ENCODE measurements at places on chromosomes 5 and 9. TPM values are rescaled to one million over a fixed set of nuclear protein-coding genes. Genes with fewer than 3 reads are reported as not detected.
A peak's percentile ranks its signal among the peaks of the same experiment; 100 is the strongest.

DNA sequence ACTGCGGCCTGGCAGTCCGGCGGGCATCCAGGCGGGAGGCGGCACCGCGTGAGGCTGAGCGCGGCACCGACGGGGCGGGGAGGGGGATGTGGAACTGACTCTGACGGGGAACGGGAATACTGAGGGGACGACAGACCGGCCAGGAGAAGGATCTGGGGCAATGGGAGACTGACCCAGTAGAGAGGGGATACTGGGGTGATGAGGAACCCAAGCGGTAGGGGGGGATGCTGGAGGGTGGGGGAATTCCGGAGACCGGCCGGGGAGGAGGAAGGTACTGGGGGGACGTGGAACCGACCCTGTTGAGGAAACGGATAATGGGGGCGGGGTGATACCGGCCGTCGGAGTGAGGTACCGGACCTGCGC is 423 bp downstream of the IPPK start:
- peak; percentile 58 for DNase-seq

CD274 gene
- not detected for polyA plus RNA-seq

DNA sequence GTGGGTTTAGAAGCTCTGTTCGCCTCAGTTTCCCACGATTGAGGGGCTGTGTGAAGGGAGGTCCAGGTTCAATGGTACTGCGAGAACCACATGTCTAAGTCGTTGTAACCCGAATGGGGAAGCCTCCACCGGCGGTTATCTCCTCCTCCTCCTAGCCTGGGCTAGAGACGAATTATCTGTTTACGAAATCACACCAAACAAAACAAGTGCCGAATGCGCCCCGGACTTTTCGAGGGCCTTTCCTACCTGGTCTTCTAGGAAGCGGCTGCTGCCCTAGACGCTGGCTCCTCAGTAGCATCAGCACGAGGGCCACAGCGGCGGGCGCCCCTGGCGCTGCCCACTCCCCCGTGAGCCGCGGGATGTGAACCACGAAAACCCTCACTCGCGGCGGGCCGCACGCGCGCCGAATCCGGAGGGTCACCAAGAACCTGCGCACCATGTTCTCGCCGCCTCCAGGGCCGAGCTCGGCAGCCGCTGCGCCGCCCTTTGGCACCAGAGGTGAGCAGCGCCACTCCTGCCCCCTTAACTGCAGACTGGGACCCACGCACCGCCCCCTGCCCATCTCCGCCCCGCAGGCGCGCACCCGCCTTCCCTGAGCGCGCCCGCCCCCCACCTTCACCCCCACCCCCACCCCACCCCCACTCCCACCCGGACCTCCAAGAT is at the start of gene CDKN2A:
CDKN2A (minus strand) TSS at position 500 of the 663 bp plus-strand sequence.
- DNase-seq, result no peak

GRCh38 chr5:55657443-55657842 is 54.7 kb downstream of the SLC38A9 start:
- DNase-seq, result no peak

- DNase-seq, result no peak
Observed at GRCh38 chr5:159667286-159667685, 249.0 kb upstream of the ADRA1B start.

GRCh38 chr5:151092762-151093161 is 11.9 kb upstream of the TNIP1 start:
- no peak for DNase-seq

DNA sequence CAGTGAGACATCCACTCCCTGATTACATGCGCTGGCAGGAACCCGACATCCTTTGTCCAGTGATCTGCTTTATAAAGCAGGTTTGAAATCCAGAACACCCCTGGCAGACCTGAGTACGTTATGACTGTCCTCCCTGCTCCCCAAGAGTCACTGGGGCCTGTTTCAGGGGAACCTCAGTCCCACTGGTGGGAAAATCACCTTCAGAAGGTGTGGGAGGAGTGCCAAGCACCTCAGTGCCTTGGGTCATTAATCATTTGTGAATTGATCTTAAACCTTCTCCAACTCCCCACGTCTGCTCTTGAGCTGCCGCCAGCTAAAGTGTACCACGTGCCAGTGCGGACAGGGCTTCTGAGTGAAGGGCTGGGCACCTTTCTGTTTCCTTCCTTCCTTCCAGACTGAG is 16.2 kb downstream of the SLC6A3 start:
- no peak for DNase-seq

DNA sequence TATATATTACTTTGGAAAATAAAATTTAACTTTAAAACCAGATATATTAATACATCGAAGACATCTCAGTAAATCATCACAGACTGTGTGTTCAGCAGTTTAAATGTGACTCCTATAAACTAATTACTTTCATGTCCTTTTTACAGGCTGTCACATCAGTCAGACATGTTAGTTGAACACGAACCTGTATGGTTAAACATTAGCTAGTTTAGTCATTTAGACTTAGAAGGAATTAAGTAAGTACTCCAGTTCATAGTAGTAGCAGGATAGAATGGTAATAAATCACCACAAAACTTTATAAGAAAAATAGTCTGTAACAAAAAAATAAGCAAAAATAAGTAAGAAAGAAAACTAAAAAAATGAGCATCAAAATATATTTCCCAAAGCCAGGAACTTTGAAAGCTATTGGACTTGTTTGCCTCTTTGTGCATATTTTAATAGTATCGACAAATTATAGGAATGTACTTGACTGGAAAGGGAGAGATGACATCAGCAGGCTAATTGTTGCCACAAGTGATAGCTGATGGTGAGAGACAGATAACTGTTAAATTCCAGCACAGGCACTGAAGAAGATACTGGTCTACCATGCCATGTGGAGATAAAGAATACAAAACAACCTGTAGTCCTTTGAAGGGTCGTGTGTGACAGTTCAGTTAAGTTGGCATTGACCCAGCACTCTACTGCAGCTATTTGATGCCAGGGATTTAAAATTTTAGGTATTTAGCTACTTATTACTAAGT is 83.9 kb downstream of the RIC1 start:
- DNase-seq, result no peak

- no peak for DNase-seq
Observed at GRCh38 chr9:32426278-32426939, 42.0 kb downstream of the ACO1 start.

GRCh38 chr5:63233361-63233760 is 654.7 kb downstream of the LRRC70 start:
- no peak for DNase-seq

GRCh38 chr5:9956725-9957124 is 293.0 kb downstream of the ATPSCKMT start:
- DNase-seq, result no peak

SLC34A1 gene
- not detected for polyA plus RNA-seq

GRCh38 chr9:20320921-20321320 is 301.4 kb downstream of the MLLT3 start:
- no peak for DNase-seq

CLIC3 gene
- polyA plus RNA-seq, result not detected

ELAVL2 gene
- polyA plus RNA-seq, result not detected

IL7R gene
- not detected for polyA plus RNA-seq

- DNase-seq, result no peak
Observed at GRCh38 chr5:175037820-175038219, 313.4 kb downstream of the MSX2 start.

CHD1 gene
- polyA plus RNA-seq, result 45.3 TPM

DNA sequence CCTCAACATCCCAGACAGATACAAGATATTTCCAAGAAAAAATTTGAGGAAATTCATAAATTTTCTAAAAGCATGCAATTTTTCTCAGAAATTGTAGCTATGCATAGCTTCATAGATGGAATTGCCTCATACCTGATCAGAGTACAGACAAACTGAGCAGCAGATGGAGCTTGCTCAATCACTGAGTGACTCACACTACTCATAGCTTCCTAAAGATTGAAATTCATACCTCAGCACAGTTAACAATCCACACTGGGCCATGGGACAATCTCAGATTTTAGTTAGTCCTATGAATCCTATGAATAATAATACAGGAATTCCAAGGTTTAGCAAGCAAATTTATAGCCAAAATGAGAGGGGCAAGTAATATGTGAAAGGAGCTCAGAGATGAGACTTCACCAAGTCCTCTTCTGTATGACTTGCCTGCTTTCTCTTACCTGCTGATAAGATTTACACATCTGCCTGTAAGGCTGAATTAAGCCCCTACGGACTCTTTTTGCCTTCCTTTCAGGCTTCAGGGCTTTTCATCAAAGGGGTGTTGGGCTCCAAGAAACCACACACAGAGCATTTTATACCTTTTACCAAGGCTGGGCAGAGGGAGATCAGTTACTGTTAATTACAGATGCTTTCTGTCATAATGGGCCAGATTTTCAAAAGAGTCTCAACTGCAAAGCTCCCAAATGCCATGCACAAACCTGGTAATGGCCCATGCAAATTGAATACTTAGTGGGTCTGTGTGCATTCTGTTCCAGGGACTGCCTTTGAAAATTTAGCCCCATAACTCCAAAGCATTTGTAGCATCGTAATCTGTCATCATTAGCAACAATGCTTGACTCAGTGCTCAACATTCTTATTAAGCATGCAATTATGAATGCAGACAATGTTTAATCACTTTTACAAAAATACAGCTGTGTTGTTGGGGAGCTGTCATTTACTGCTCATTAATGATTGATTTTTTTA is 439.3 kb downstream of the DTWD2 start:
- no peak for DNase-seq

PCDHAC2 gene
- polyA plus RNA-seq, result not detected

- no peak for DNase-seq
Observed at GRCh38 chr5:180212363-180213255, 3.6 kb upstream of the RASGEF1C start.

KIAA1958 gene
- 5.9 TPM for polyA plus RNA-seq

GRCh38 chr9:88593537-88594185 is 58.7 kb downstream of the NXNL2 start:
- peak; percentile 35 for DNase-seq

DNA sequence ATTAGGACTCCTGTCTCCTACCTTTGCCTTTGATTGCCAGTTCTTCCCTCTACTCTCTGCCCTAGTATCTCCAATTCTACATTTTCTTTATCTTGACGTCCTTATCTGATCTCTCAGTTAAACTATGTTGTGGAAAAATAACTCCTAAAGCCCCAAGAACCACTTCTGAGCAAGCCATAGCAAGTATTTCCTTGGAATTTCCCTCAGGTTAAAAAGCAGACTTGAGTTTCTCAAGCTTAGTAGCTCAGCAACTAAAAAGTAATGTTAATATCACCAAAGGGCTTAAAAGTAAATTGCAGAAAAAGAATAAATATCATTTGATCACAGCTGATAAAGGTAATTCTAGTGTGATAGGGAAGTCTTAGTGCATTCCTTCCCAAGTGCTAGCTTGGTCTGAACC is 13.2 kb upstream of the HSPB3 start:
- DNase-seq, result no peak

GRCh38 chr5:132184588-132184987 is 43.1 kb downstream of the P4HA2 start:
- DNase-seq, result peak; percentile 71

DNA sequence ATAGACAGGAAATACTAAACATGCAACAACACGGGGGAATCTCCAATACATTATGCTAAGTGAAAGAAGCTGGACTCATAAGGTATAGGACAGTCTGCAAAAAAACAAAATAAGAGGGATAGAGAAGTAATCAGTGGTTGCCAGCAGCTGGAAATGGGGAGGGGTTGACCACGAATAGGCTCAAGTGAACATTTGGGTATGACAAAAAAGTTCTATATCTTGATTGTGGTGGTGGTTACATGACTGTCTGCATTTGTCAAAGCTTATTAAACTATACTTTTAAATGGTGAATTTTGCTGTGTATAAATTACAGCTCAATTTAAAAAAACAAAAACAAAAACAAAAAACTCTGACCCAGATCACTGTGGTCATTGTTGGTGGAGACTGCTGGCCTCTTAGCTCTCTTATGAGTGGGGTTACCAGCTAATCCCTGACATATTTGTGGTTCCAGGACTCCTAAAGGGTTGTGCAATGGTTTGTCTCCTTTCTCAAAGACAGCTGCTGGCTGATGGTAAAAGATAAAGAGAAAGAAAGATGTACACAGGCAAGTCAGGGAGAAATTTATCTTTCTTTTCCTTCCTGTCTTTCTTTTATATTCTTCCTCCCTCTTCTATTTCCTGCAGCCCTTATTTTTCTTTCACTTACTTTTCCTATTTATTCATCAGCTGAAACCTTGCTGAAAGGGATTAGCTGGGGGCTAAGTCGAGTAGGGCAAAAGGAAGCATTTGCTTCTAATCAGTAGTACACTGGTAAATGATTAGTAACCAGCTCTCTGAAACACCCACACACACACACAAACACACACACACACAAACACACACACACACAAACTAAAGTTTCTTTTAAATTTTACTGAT is 42.6 kb upstream of the APC start:
- DNase-seq, result peak; percentile 29

LCN15 gene
- 0.13 TPM for polyA plus RNA-seq

KIF4B gene
- not detected for polyA plus RNA-seq

- no peak for DNase-seq
Observed at GRCh38 chr9:120701248-120701647, 13.0 kb downstream of the MEGF9 start.

DNA sequence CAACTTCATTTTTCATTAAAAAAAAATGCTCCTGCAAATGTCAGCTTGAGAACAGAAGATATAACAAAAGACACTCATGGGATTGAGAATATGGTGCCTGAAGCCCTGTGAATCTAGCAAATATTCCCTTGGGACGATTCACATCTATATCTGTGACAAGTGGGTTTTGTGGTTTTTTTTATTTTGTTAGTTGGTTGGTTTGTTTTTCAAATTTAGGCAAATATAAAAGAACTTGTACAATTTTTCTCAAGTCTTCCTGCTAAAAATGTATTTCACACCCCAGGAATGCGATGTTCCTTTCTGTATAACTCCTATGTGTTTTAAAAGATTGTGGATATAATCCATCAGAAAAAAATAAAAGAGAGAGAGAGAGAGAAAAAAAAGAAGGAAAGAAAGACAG is 1061.8 kb upstream of the ARRDC3 start:
- no peak for DNase-seq

- no peak for DNase-seq
Observed at GRCh38 chr9:77016121-77016525, 3.3 kb upstream of the FOXB2 start.

DNA sequence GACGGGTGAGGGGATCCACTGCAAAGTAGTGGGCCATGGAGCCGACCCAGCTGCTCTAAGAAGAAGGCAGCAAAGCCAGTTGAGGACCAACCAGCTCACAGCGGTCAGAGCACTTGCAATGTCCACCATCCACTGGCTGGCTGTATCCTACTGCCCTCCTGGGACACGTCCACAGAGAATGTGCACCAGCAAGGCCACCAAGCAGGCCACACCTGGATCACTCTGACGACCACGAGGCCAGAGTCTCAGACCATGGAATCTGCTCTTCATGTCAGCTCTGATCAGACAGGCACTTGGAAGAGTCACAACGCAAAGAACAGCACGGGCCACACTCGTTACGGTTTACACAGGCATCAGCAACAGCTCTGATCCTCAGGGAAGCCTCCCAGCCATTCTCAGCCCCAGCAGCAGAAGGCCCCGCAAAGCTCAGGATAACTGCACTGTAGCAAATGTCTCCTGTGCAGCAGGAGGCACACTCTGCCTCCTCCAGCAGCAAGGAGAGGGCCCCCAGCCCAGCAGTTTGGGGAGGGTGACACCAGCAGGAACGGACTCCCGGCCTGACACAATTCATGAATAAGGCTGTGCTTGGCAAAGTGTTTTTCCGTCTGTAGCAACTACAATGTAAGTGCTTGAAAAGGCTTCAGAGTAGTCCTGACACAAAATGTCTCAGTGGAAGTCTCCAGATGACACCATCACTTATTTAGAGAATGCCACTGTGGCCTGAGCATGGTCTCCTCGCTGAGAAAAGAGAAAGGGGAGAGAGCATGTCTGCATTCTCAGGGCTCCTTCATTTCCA is 15.7 kb downstream of the SEMA4D start:
- DNase-seq, result no peak

All from K562 (cell line).